ENCODE measurements at places on chromosomes 3 and 15.

DNA sequence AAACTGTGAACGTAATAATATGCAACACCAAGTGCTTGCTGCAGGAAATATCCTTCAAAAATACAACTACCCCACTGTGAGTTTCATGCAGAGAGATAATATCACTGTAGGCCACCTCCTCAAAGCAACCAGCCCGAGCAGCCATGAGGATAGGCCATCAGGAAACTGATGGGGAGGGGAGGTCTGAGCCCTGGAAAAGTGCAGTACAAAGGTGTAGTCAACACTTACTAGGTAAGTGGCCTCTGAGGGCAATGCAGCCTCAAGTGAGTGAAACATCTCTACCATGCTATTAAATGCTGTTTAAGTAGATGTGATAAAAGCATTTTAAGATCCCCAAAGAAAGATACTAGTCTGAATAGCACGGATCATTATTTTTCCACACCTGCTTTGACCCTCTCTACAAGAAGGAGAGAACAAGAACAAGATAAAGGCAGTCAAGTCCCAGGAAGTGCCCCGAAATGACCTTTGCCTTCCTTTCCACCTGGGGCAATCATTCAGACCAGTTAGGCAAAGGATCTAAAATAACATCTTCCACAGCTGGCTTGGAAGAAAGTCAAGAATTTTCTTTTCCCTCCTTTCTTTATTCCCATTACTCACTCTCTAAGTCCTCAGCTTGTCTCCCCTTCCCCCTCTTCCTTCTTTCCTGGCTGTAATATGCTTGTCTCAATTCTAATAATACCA is 62.8 kb downstream of the FMN1 start:
- no peak for DNase-seq

GRCh38 chr15:57057134-57057930 is 138.9 kb downstream of the TCF12 start:
- no peak for DNase-seq

DNA sequence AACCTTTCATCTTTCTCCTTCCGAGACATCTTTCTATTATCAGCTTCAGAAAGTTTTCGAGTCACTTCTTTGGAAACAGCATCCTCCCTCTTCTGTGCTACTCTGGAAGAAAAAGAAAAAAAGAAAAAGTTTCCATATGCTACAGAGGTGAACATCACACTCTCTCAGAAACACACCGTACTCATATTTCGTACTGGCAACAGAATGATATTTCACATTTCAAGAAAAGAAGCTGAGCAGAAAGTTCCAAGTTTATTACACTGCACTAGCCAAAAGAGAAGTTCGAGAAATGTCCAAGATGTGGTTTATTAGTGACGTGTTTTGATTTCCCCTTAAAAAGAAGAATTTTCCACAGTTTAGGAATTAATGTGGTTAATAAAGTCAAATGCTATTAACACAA is 6.0 kb downstream of the SSR3 start:
- no peak for DNase-seq

GRCh38 chr3:32366638-32367397 is 24.8 kb upstream of the CMTM7 start:
- DNase-seq = no peak

DNA sequence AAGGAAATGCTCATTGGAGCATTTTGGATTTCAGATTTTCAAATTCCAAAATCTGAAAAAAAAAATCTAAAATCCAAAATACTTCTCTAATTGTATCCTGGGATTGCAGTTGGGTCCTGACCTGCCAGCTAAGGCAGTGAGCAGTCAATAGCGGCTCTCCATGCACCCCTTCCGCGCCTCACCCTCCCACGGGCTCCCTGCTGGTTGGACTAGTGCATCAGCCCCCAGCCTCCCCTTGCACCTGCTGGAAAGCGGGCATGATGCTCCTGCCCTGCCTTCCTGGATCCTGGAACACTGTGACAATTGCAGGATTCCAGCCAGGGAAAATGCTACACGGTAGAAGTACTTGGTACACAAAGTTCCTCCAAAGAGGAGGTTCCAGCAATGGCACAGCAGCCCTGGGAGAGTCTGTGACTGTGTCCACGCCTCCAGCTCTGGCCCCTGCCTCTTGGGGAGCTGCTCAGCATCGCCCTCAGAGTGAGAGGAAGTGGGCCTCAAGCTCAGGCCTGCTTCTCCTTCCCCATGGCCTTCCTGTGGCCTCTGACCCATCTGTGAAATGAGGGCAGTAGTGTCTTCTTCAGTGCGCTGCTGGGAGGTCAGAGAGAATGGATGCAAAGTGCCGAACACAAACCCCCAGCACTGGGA is 39.5 kb upstream of the CHRNB4 start:
- DNase-seq = no peak

DNA sequence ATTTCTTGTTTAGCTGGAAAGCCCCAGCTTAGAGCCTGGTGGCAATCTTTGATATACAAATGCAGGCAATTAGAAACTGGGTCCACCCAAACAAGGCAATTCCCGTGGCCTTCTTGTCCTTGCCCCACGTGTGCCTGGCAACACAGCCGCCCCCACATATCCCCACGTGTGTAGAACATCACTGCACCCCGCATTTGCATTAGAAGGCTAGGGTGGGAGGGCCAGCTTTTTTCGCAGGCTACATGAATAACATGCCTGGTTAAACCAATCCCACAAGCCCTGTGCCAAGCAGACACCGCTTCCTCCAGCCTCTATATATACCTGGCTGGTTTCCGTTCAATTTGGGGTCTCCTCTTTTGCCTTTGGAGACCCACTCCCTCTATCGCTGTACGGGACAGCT is 250.2 kb downstream of the ZNF385D start:
- DNase-seq = no peak

- DNase-seq = no peak
Observed at GRCh38 chr15:67158367-67158766, 93.0 kb downstream of the SMAD3 start.

DNA sequence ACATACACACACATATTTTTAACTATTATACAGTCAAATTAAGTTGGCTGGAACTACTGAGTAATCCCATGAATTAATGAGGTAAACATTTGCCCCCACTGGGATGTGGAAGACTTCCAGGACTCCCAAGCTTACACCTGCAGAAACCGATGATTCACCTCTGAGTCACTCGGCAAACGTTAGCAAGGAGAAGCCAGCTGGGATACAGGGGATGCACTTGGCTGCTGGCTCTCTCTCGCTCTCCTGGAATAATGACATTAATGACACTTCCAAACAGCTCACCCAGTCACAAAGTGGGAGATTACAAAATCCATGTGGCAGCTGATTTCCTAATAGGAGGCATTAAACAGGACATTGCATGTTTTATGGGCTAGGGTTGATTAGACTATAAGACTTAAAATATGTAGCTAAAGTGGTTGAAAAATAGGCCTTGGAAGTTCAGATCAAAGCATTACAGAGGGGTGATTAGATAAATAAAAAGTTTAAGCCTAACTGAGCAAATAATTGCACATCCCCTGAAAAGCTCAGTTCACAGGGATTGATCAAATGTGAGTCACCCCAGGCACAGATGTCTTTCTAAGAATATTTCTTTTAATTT is 500.9 kb downstream of the SOX2 start:
- no peak for DNase-seq

GRCh38 chr3:64900156-64900555 is 212.4 kb upstream of the ADAMTS9 start:
- DNase-seq = no peak

GRCh38 chr15:90268415-90268814 is 2.9 kb downstream of the NGRN start:
- no peak for DNase-seq

DNA sequence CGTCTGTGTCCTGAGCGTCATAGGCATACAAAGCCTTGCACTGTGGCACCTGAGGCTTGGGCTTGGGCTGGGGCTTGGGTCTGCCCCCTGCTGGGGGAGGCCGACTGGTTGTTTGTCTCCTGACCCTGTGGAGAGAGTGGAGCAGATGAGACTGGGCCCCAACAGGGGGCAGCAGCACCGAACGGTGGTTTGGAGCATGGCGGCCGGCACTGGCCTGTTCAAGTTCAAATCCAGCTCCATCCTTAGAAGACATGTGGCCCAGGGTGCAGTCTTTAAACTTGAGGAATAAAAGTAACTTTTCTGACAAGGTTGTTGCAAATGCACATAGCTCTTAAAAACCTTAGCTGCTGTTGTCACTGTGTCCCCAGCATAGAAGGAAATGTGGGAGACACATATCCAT is 33.3 kb downstream of the CCNB2 start:
- peak; percentile 36 for DNase-seq

DNA sequence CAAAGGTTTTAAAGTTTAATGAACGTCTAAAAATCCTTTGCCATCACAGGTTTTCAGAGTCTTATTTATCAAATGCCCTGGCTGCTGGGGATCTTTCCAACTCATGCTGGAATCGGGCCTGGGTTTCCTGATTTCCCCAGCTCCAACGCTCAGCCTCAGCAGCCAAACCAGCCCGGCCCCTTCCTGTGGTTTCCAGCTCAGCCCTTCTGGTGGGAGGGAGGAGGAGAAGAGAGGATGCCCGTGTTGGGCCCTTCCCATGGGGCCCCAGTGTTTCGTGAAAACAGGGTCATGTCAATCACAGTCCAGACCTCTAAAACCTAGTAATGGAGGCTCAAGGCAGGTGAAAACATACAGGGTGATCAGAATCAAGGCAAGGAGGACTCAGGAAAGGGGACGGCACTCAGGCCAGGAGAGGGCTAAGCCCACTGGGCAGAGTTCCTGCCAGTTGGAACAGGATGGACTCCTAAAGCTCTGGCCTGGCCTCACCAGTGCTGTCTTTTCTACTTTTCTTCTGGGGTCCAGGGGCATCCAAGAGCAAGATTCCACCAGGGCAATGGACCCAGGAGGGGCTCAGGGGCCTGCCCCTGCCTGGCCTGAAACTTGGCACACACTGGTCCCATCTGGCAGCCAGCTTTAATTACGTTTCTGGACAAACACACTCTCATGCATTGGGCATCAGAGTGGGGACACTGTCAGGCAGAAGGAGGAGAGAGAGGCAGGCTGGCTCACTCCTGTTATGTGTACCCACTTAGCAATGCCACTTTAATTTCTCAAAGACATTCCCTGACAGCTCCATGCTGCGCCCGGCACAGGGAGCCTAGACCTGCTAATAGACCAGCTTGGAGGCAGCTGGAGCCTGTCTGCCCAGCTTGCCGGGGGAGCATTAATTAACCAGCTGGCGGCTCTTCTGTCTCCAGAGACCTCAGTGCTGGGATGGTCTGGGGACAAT is 194.6 kb downstream of the FAM43A start:
- no peak for DNase-seq

DNA sequence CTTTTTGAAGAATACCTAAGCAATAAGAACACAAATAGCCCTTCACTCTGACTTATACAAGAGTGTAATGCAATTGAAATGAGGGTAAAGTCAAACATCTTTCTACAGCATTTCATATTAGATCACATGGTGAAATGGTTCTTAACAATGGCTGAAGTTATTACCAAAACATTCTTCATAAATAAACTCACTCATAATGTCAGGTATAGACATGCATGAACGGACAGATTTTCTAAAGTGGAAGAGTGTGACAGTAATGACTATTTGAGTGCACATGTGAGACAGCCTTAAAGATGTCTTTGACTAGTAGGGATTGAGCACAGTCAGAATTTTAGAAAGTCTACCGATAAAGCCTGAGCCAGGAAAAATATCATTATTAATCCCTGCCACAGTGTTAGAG is 471.0 kb downstream of the ZPLD1 start:
- no peak for DNase-seq

- no peak for DNase-seq
Observed at GRCh38 chr15:96320703-96321638, 9.5 kb upstream of the NR2F2 start.

DNA sequence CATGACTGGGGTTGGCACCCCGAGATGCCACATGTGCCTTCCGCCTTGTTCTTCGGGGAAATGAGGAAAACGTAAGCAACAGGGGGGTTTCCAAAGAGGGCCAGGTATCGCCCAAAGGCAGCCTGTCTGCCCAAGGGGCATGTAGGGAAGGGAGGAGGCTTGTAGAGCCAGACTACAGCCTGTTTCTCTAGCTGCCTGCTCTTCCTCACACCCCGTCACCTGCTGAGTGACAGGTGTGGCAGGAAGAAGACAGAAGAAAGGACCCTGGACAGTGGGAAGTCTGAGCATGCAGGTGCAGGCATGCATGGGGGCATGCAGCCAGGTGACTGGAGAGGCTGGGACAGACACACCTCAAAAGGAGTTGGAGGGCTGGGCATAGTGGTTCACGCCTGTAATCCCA is 9.8 kb downstream of the PLA2G4E start:
- DNase-seq = no peak

DNA sequence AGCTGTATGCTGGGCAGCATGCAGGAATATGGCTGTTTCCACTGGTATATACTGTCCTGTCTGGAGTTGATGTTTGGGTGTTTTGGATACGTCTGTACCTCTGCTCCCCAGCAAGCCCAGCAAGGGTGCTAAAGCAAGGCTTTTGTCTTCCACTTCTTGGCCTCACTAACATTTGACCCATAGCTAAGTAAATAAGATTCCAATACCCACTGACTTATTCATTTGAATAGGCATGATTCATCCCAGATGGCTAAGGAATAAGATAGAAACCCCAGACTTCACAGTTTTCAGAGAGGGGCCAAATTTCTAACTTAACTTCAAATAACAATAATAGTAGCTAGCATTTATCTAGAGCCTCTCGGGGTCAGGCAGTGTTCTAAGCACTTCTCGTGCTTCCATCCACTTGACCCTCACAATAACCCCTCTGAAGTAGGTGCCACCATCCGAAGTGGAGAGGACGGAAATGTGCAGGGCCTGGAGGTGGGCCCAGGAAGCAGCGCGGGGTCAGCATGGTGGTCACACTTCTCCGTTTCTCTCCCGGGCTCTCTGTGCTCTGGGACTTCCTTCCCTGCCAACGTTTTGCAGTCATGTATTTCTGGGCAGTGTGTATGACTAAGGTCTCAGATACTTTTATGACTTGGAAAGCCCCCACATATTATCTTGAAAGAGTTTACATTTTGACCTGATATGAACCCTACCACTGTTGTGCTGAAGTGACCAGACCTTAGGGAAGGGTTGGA is 39.3 kb downstream of the LRRK1 start:
- DNase-seq = no peak

GRCh38 chr3:72114773-72115172 is 329.8 kb upstream of the PROK2 start:
- no peak for DNase-seq

DNA sequence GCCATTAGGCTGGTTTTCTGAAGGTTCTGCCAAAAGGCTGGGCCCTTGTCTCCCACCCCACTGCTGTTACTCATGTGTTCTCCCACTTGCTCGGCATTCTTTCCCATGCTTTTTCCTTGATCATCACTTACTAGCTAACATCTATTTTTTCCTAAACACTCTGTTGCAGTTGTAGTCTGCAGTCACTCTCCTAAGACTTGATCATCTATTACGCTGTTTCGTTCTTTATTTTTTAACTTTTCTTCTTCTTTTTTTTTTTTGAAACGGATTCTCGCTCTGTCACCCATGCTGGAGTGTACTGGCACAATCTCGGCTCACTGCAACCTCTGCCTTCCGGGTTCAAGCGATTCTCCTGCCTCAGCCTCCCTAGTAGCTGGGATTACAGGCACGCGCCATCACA is 176.3 kb downstream of the IGF1R start:
- no peak for DNase-seq

- no peak for DNase-seq
Observed at GRCh38 chr3:123658118-123658851, 73.4 kb upstream of the HACD2 start.

Data from stimulated activated CD4-positive, alpha-beta T cell treated with anti-CD3 and anti-CD28 coated beads, Interleukin-4, amount 100 ng/mL, for 4 hours (primary cell).